ENCODE measurements at places on chromosomes 11 and 22.

- DNase-seq, result no peak
Measured at GRCh38 chr11:44955015-44955738, 4.5 kb upstream of the TP53I11 start.

DNA sequence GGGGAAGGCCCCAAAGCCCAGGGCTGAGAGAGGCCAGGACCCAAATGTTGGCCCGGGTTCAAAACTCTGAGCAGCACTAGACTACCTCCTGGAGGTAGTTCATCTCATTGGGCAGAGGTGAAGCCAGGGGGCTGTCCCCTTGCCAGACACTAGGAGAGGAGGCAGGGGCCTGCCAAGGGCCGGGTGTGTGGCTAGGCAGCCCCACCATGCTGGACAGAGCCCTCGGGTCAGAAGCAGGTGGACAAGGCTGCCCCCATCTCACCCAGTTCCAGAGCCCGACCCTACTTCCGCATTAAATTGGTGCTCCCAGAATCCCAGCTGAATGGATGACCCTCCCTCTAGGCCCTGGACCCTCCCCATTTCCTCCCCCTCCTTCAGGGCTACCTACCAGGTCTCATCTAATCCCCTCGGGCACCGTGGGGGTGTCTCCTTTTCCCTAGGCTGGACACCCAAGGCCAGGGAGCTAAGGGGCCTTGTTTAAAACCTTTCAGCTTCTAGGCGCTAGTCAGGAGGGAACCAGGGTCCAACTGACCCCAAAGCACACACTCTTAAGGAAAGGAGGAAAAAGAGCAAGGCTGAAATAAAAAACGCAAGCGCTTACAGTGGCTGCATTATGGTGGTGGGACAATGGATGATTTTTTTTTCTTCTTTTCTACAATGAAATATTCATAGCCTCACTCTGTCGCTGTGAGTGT, 72.1 kb upstream of the TCF20 start:
- DNase-seq, result no peak

DNA sequence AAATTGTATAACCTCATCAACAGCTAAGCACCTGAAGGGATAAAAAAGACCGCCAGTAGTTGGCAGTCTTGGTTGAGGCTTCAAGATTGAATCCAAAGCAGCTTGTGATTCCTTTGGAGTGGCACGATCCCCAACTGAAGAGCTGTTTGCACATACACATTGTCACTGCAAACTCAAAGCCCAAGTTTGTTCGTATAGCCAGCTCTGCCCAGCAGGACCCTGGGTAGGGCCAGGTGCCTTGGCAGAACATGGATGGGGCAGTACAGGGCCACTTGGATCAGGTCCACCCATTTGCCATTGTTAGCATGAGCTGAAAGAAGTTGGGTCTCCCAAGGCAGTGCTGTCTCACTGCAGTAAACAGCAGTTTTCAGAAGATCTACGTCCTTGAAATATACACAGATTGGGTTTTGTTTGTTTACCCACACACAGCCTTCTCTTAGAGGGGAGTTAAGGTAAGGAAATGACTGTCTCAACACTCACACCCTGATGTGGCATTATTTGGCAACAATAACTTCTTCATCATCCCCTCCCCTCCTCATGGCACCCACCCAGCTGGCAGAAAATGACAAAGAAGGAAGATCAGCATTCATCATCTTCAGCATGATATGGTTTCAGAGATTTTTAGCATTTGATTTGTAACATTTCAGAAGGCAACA, 132.9 kb downstream of the COMMD9 start:
- no peak for DNase-seq

- no peak for DNase-seq
Measured at GRCh38 chr11:111698852-111699559, 67.2 kb downstream of the PPP2R1B start.

- no peak for DNase-seq
Measured at GRCh38 chr11:20357150-20357549, 6.4 kb upstream of the HTATIP2 start.

- DNase-seq, result peak; percentile 55
Measured at GRCh38 chr22:18023509-18024275, 669 bp downstream of the MICAL3 start.

DNA sequence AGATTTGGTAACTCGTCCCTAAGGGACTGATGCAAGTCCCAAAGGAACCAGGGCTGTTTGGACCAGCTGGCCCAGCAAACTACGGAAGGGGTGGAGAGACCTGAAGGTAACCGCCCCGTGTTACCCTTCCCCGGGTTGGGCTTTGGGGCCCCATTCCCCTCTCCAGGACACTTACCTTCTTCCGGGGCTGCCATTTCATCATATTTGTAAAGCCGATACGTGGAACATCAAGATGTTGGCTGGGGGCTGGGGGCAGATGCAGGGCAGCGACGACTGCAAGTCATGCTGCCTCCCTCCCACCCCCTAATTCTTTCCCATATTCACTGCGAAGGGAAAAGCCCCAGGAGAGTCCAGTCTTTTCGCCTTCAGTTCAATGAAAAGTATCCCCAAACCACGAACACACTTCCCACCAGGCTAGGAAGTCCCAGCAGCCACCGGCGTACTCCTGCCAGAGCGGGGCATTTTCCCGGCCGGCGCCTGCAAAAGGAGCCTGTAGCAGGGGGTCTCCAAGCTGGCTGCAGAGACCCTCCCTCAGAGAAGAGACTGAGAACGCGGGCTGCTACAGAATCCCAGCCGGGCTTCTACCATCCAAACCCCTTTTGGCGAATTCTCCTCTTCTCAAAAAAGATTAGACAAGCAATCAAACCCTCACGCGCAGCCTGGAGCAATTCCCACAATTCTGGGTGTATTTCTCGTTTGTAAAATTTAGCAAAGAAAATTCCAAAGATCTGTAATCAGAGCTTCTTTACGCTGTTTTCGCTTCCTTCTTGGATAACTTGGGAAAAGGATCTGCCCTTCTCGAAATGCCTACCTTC, 236.7 kb downstream of the TTC28 start:
- no peak for DNase-seq

- no peak for DNase-seq
Measured at GRCh38 chr11:92482492-92483060, 258.0 kb downstream of the FAT3 start.

DNA sequence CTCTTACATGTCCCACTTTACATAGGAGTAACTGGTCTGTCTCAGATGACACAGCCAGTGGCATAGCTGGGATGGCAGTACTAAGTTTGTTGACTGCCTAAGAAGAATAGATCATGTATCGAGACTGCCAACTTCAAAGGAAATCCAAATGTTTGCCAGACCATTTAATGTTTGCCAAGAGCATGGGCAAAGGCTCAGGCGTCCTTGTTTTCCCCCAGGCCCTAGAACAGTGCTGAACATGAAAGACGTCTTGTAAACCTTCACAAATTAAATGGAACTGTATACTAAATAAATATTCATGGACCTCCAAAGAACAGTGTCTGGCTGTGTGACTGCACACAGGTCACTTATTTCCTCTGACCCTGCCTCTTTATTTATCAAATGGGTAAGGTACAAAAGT, 234.7 kb upstream of the CCDC90B start:
- DNase-seq, result no peak

- no peak for DNase-seq
Measured at GRCh38 chr11:73323464-73323863, 15.4 kb downstream of the ARHGEF17 start.

DNA sequence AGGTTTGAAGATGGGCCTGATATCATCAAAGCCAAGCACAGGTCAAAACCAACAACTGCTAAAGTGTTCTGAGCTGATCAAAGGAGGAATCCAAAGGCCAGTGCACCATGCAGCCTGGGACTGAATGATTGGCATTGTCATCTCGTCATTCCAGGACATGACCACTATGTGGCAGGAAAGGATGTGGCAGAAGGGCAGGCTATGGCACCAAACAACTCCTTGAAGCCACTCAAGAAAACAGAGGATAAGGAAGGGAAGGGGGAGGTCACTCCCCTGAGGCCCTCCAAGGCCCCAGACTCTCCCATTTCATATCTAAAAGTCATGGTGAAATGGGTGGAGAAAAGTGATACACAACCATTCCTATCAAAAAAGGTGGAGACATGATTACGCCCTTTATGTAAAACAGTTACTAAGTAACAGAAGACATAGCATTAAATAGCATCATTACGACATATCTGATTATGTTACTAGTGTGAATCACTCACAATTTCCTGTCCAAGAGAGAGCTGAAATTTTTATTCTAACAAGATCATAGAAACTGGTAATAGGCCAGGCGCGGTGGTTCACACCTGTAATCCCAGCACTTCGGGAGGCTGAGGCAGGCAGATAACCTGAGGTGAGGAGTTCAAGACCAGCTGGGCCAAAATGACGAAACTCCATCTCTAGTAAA, 49.3 kb downstream of the AHNAK start:
- DNase-seq, result no peak
